ENCODE measurements at places on chromosomes 1 and 21.

- no peak for DNase-seq
These were observed 1.5 kb upstream of the TRIM62 start for GRCh38 chr1:33183306-33183705.

DNA sequence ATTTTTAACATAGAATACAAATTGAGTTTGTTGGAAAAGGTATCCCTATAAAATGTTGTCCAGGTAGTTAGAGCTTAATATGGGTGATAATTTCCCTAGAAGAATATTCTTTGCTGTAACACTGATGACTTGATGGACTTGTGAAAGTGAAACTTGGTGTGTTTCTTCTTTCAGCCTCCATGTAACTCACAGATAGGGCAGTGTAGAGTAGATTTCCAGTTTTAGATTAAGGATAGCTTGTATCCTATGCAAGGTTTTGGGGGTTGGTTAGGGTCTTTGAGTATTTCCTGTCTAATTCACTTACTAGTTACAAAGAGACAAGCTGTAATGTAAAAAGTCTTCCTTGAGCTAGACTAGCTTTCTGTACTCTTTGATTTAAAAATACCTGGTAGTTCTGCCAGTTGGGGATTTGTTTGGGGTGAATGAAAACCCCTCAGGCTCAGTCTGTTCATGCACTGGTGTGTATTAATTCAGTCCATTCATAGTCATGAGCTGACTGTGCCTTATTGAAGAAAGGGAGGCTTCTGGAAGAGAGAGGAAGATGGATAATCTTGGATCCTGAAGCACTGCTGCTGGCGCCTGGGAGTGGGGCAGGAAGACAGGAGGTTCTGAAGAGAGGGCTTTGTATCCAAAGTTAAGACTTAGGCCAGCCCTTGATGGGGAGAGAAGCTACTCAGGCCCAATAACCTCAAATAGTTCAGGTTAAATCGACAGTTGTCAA is 83.6 kb downstream of the CAMTA1 start:
- DNase-seq: no peak

GRCh38 chr1:231354330-231355020 is 16.4 kb downstream of the SPRTN start:
- no peak for DNase-seq

GRCh38 chr1:5776035-5776550 is 216.1 kb downstream of the NPHP4 start:
- DNase-seq: no peak

GRCh38 chr21:23712166-23712565 is 1895.1 kb downstream of the MRPL39 start:
- DNase-seq: no peak

DNA sequence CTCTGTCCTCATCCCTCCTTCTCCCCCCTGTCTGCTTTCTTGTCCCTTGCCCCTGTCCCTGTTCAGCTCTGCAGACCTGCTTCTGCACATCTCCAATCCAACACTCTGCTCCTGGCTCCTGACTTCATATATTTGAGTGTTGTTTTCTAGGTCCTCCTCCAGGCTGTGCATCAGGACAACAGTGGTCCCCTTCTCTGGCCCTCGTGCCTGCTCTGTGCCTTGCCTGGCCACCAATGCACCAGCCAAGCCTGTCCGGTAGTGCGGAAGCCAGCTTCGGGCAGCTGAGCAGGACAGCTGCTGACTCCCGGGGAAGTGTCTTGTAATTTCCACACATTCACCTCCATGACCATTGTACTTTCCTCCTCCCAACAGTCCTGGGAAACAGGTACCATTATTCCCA is 203.4 kb upstream of the RAB4A start:
- DNase-seq: no peak

DNA sequence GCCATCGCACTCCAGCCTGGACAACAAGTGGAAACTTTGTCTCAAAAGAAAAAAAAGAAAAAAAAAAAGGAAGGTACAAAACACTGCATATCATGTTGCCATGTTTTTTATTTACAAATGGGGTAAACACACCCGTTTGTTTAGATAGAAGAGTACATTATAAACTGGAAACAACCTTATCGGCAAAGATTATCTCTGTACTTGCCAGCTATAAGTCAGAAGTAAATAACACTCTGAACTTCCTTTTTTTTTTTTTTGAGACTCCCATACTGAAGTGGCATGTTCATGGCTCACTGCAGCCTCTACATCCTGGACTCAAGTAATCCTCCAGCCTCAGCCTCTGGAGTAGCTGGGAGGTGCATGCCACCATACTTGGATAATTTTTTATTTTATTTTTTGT is 21.9 kb downstream of the USP48 start:
- no peak for DNase-seq

DNA sequence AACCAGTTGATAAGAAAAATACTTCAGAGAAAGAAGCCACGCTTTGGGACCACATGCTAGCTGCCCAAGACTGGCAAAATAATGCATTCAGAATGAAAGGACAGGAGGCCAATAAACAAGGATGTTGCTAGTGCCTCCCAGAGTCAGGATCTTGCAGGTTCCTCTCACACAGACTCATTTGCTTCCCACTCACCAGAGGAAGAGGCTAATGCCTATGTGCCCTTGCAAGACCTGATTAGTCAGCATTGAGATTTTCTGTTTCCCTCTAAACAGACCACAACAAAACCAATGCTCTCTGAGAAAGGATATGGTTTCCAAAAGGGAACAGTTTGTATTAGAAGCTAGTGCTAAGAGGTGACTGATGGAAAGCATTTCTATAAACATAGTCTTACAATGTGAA is 85.7 kb downstream of the NRDC start:
- no peak for DNase-seq

DNA sequence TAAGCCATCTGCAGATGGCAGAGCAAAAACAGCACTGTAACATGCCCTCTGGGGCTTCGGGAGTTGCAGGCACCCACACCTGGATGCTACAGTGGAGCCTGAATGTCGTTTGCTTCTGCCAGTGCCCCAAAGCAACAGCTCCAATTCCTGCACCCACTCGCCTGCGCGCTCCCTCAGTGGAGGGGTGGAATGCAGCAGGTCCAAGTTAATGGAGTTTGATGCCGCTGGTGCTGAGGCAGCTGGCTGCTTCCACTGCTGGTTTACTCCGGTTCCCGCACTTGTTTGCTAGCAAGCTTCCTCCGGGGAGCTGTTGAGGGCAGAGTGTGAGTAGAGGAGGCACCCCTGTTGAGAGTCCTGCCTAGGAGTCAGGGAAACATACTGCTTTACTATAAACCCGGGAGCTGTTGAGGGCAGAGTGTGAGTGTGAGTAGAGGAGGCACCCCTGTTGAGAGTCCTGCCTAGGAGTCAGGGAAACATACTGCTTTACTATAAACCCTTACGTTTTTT is 584.0 kb upstream of the TMPRSS15 start:
- DNase-seq: no peak

DNA sequence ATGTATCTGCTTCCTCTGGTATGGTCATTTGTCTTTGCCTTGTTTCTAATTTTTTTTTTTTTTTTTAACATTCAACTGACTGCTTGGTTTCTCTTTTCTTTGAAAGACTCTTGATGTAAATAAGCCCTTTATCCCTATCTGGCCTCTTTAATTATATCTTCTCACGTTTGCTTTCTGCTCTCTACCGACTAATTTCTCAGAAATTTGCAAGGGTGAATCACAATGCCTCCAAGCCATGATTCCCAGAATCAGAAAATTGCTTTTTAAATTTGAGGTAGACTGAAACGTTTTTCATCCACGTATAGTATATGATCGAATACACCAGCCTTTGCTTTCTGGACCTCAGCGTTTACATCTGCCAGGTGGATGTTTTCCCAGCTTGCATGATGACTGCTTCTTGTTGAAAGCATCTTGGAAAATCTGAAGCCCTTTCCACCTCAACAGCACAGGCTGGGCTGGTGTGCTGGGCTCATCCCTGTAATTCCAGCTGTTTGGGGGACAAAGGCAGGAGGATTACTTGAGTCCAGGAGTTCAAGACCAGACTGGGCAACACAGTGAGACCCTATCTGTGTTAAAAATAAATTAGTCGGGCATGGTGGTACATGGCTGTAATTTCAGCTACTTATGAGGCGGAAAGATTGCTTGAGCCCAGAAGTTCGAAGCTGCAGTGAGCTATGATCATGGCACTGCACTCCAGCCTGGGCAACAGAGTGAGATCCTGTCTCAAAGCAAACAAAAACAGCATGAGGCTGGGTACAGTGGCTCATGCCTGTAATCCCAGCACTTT is 35.0 kb upstream of the GPR137B start:
- no peak for DNase-seq

DNA sequence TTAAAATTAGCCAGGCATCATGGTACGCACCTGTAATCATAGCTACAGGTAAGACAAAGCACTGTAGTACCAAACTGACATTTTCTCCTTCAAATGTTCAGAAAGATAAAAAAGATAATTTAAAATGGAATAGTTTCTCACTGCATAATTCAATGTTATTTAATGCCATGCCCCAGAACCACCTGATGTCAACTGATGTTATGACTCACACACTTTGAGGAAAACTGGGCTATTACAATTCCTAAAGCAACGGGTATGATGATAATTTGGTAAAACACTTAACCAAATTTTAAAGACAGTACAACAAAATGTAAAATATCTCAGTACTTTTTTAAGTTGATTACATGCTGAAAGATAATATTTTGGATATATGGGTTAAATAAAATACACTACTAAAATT is 22.9 kb upstream of the PLEKHO1 start:
- no peak for DNase-seq

DNA sequence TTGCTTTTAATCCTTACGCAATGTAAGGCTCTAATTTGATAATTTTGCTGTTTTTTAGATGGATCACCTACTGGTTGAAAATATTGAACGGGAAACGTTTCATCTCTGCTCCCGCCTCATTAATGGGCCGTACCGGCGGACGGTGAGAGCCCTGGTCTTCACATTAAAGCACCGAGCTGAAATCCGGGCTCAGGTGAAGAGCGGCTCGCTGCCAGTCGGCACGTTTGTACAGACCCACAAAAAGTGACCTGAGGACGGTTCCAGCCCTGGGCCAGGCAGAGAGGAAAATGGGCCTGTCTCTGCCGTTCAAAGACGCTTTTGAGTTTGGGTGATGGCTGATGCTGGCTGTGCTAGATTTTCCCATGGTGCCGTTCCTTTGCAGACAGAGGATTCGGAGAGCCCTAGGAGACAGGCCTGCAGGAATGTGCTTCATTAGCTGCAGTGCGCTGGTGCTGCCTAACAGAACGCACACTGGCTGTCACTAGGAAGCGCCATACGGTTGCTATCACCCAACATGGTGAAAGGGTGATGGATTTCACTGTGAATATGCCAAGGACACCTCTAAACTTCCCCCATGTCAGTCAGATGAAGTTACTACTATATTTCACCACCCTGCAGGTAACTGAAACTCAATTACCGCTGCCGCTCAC is 42.9 kb downstream of the TCEANC2 start:
- no peak for DNase-seq

DNA sequence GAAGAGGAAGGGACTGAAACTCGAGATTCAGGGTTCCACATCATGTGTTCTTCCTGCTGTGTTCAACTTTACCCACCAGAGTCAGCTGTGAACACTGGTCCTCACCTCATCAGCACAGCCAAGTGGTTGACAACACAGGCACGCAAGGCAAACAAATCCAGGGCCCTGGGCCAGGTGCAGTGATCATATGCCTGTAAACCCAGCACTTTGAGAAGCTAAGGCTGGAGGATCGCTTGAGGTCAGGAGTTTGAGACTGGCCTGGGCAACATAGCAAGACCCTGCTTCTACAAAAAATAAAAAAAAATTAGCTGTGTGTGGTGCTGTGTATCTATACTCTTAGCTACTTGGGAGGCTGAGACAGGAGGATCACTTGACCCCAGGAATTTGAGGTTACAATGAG is 8.4 kb upstream of the XKR8 start:
- DNase-seq: no peak

DNA sequence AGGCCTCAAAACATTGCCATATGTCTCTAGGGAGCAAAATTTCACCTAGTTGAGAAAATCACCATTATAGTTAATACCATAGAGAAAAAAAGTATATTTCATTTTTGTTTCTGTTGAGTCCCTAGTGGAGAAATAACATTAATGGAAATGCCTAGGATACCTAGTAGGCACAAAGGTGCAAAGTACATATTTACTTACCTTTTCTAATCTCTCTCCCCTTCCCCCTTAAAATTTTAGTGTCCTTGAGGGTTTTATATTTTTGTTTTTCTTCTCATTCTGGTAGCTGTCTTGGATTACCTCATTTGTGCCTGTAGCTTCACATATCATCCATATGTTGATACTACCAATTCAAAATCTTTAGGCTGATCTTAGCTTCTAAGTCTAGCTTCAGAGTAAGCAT is 127.0 kb downstream of the MAGI3 start:
- DNase-seq: no peak

GRCh38 chr1:68745011-68745410 is 248.1 kb upstream of the DEPDC1 start:
- DNase-seq: no peak

- no peak for DNase-seq
These were observed 22.3 kb downstream of the CDC42 start for GRCh38 chr1:22074803-22075202.

DNA sequence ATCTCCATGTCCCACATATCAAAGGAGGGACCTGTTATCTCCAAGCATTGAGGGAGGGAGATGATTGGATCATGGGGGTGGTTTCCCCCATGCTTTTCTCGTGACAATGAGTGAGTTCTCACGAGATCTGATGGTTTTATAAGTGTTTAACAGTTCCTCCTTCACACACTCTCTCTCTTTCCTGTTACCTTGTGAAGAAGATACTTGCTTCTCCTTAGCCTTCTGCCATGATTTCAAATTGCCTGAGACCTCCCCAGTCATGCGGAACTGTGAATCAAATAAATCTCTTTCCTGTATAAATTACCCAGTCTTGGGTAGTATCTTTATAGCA is 91.6 kb downstream of the DDAH1 start:
- DNase-seq: no peak

DNA sequence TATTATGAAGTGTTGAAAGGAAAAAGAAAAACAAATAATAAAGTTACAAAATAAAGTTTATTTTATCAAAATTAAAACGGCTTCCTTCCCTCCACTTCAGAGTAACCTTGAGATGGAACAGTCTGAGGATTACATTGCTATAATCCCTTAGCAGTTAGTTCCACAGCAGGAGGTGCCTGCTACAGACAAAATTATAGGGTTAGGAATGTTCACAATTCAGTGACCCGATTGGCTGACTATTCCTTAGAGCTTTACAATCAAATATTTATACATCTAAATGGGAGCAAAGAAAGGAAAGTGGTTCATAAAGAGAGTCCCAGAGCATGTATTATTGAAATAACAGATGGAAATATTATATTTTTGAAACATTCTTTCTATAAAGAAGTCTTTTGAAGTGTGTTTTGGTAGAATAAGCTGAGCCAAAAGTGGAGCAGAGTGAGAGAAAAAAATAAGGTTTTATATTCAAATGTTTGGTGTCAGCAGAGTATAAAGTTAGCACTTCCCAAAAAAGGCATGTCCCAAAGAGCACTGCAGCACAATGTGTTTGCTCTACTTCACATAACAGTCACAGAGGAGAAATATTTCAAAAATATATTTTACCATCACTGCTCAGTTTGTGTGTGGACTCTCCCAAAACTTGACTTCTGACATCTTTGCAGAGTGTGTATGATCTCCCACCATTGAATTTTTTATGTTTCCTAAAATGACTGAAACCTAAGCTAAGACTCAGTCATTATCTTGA is 71.4 kb upstream of the GORAB start:
- no peak for DNase-seq
